ENCODE measurements at places on chromosomes 6 and 20. TPM values are rescaled to one million over a fixed set of nuclear protein-coding genes. Genes with fewer than 3 reads are reported as not detected.

The MYBL2 gene
- 0.55 TPM for total RNA-seq

The RAET1E gene
- 0.88 TPM for total RNA-seq

The LY6G6F gene
- total RNA-seq: not detected

The APCDD1L gene
- total RNA-seq: 0.06 TPM

The F13A1 gene
- 461 TPM for total RNA-seq

The C2 gene
- 4.6 TPM for total RNA-seq

GRCh38 chr6:37940074-37940847, 120.7 kb downstream of the ZFAND3 start:
- DNase-seq: peak; percentile 54

DNA sequence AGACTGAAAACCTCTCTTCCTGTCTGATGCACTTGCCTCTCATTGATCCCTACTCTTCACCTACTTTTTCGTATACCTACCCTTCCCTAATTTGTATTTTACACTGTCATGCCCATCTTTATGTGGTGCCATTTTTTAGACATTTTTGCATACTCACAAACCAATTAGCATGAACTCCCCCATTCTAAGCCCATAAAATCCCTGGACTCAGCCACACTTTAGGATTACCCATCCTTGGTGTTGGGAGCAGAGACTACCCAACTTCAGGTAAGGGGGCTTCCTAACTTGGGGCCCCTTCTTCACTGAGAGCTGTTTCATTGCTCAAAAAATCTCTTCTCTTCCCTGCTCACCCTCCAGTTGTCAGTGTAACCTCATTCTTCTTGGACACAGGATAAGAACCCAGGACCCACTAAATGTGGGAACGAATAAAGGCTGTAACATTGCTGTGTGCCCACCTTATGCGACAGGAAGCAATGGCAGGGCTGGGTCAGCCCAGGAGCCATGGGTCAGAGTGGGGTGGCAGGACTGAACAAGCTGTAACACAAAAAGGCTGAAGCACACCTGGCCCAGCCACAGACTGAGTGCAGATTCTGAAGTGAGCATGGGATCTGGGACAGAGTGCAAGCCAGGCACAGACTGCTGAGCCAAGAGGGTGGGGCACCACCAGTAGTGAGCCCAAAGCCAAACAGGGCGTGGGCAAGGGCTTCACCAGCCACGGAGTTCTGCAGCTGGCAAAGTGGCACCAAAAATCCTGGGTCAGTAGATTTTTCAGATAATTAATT, 789.1 kb upstream of the HS3ST5 start:
- DNase-seq: no peak

DNA sequence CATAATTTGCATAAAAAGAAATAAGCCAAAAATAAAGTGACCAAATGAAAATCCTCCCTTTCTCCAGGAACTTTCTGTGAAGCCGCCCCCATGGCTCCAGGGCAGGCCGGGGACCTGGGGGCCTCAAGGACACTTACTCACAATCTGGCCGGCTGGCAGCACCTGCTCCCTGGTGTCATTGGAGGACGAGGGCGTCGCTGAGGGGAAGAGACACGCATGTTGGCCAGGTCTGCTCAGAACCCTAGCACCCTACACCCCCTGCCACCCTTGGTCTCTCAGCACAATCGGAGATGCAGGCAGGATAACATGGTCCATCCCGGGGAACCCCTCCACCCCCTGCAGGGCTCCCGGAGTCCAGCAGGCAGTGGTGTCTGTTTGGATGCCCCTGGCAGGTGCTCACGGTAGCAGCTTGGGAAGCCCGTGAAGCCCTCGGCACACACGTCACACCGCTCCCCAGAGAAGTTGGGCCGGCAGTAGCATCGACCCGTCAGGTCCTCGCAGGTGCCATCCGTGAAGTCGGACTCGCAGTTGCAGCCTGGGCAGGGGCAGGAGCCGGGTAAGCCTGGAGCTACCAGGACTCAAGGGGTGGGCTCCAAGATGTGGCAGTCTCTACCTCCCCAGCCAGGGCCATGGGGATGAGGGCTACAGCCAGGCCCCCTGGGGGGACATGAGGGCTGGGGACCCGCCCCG, 21.3 kb downstream of the LAMA5 start:
- DNase-seq: no peak

- DNase-seq: no peak
Measured at GRCh38 chr20:37408302-37409193, 62.6 kb downstream of the SRC start.

DNA sequence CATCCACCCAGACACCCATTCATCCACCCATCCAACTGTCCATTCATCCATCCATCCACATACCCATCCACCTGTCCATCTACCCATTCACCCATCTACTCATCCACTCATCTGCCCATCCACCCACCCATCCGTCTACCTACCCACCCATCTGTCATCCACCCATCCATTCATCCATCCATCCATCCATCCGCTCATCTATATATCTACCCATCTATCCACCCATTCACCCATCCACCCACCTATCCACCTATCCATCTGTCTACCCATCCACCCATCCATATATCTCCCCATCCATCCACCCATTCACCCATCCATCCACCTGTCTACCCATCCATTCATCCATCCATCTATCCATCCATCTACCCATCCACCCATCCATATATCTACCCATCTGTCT, 30.7 kb downstream of the ARMC2 start:
- no peak for DNase-seq

DNA sequence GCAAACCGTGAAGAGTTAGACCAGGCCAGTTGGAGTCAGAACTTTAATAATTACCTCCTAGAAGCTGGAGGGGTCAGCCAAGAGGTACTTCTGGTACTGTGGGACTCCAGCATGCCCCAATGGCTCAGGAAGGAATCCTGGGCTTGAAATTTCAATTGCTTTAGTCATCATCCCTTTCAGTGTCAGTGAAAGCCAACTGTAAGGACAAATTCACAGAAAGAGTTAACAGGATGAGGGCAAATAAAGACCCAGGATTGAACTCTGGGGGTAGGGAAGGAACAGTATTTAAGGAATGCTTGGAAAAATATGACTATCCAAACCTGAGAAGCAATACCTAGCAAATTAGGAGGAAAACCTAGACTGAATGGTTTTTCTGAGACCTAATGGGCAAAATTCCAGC, 735.1 kb upstream of the MARCKS start:
- peak; percentile 14 for DNase-seq

DNA sequence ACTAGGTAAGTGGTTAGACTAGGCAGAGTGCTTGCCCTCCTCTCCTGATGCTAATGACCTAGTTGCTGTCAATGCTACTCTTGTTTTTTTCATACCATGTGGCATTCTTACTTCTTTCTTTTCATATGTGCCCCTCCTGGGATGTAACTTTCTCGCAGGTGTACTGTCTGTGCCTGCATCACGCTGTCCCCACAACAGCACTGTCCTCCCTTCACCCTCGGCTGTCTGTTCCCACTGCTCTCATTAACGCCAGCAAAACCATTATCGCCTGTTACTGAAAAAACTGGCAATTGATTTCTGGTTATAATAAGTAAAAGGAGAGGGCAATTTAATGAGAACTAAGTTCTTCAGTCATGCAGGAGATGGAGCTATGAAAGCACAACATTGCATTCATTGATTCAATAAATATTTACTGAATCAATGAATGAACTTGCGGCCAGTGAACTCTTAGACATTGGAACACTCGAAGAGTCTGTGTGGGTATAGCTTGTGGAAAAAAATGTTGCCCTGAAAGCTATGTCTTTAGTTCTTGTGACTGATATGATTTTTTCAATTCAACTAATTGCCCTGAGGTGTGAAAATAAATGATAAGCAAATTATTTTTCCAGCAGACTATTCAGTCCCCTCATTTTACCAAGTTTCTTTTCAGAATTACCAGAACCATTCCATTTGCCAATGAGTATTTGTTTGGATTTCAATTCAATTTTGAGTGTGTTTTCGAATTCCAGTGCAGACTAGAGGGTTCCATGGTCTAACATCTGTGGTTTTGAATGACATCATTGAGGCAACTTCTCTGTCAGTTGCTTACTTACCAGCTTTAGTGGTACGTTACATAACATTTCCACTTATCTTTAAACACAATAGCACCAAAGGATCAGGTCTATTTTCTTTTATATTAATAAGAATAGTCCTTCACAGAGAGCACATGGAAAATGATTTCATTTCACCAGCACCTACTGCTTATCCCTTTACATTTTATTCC, 2.1 kb downstream of the SLC17A4 start:
- no peak for DNase-seq

DNA sequence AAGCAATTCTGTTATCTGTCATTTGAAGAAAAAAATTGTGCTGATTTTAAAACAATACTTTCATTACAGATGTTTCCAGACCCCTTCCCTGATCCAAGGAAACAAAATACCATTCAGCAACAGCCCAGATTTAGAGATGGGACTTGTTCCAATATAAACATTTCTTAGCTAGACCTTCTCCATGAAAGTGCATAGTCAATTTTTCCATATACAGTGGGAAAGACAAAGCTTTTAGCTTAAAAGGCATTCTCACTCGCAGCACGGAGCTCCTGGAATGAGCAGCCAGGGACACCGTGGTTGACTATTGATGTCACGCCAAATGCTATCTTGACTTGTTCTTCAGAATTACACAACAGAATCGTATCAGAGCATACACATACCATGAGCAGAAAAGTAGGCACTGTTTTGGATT, 21.5 kb downstream of the LAMA4 start:
- peak; percentile 36 for DNase-seq
